ENCODE measurements at places on chromosomes 12 and 14.

GRCh38 chr12:81079280-81080076 is 1.6 kb downstream of the ACSS3 start:
- no peak for DNase-seq

DNA sequence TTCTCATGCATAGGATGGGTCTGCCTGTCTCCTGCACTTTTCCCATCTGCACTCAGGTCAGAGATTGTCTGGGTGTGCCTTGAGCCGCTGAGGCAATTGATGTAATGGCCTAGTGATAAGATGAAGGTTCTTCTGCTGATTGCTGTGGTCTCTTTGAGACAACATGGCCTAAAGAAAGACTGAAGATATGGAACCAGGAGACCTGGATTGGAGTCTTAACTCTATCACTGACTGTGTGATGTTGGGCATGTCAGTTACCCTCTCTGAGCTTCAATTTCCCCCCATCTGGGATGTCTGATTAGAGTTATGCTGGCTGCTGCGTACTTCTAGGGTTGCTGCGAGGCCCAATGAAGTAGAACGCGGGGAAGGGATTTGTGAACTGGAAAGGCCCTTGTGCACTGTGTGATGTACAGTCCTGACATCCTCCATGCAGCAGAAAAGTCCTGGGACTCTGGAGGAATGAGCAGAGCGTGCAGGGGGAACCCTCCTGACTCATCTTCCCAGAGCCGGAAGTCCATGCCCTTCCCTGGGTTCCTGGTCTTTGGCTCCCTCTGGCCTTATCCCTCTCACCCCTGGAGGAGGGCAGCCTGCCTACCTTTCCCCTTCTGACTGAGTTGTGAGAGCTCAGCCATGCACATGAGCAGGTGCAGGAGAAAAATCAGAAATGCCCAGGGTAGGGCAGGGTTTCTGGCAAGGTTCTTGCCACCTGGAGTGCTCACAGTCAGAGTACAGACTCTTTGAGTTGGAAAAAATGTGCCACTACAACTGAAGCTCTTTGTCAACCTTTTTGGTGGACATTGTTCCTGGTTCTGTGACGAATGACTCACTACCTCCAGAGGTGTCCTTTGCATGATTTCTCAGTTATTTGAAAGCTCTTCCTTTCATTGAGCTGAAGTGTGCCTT is 21.1 kb downstream of the PLEKHD1 start:
- DNase-seq, result no peak

GRCh38 chr14:26088275-26088674 is 509.6 kb downstream of the NOVA1 start:
- no peak for DNase-seq

DNA sequence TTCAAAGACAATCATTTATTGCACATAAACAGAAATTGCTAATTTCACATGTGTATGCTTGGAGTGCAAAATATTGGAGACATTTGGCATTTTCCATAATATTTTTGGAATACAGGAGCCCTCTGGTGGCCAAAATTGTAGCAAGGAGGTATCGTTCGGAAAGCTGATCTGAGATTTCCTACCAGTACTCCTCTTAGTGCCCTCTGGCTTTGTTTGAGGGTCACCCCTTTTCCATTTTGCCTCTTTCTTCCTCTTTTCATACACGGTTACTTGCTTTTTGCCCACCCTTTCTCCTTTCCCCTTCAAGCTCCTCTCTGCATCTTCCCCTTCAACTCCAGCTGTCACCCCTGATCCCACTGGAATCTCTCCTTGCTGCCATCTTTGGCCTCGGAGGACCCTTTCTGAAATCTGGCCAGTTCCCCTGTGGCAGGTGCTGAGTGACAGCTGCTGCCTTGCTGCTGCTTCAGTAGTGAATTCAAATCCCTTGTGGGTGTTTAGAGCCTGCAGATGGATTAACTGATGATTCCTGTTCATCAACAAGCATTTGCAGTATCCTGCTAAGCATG is 164.6 kb upstream of the PARP11 start:
- DNase-seq, result no peak

GRCh38 chr12:68269779-68270178 is 16.4 kb upstream of the IL22 start:
- no peak for DNase-seq

DNA sequence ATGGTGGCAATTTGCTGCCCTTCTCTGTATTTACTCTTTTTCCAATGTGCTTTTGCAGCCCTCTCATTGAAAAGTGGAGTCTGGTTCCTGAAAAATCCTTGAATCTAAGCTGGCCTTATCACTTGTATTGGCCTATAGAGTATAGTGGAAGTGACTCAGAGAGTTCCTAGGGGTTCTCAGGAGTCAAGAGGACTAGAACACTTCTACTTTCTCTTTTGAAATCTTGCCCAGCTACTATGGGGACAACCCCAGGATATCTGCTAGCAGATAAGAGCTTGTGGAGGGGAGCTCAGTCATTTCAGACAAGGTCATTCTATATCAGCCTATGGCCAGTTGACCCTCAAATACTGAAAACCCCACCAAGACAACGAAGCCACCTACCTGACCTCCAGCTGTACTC is 26.7 kb upstream of the WSCD2 start:
- DNase-seq, result no peak

DNA sequence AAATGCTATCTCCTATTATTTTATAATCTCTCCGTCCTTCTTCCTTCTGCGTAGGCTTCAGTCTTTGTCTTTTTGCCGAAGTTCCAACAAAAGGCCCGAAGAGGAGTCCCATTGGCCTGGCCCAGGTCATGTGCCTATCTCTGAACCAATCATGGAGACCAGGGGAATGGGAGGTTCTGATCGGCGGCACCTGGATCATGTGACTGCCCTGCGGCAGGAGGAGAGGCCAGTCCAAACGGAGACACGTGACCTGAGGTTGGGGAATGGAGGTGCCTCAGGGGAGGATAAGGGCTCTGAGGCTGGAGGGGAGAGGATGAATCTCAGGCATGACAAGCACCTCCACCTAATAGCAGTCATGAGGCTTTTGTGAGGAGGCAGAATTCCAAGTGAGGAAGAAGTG is 86.0 kb downstream of the AACS start:
- DNase-seq, result no peak

DNA sequence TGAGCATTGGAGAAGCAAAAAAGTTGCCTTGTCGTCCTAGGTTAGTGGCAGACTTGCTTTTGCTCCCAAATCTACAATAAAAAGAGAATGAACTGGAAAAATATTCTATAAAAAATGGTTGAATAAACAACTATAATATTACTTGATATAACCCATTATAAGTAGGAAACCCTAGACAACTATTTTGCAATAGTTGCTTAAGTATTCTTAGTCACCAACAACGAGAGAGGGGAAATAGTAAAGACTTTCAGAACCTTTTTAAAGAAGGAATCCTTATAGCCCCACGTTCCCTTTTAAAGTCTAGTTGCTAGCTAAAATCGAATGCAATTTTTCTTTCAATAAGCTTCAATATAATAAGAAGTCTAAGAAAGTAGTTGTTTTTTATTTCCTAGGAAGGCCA is 17.5 kb downstream of the AQP6 start:
- DNase-seq, result no peak

GRCh38 chr12:122849352-122850047 is 14.2 kb downstream of the HIP1R start:
- DNase-seq, result no peak

DNA sequence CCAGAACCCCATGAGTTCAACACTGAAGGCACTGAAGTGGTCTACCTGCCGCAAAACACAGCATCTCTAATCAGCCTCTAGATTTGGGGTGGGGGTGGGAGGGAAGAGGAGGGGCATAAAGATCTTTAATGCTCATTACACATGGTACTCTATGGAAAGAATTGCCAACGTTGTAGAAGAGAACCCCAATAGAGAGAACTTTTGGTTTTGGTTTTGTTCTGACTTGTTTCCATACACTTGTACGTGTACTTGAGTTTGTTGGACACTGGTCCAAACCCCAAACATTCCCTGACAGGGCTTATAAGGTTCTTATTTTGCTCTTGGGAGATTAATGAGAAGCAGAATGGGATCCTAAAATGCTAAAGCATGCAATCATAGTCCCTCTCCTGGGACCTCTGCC is 31.0 kb downstream of the GNPTAB start:
- DNase-seq, result no peak

DNA sequence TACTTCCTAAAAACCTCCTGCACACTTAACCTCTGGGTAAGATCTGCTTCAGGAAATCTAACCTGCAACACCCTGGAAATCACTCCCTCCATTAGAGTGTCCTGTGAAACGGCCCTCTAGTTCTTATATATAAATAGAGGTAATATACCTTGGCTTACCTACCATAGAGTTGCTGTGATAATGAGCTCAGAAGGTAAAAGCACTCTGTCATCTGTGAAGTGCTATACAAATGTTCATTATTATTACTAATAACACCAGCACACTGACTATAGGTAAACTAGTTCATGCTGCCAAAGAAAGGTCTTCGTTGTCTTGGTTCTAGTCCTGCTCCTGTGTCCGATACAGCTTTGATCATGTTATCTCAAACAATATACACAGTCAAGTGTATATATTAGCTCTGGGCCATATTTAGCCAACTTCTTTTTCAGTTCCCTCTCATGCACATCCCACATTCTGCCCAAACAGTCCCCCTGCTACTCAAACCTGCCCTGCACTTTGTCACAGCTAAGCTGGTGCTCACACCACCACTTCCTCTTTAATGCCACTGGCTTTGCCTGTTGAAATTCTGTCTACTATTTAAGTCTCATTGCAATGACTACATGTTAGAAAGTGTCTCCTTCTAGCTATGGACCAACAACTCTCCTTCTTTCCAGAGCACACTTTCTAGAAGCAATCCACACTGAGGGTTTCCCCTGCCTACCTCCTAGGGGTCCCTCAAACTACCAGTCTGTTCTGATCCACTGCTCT is 5.1 kb downstream of the E2F7 start:
- DNase-seq, result no peak

DNA sequence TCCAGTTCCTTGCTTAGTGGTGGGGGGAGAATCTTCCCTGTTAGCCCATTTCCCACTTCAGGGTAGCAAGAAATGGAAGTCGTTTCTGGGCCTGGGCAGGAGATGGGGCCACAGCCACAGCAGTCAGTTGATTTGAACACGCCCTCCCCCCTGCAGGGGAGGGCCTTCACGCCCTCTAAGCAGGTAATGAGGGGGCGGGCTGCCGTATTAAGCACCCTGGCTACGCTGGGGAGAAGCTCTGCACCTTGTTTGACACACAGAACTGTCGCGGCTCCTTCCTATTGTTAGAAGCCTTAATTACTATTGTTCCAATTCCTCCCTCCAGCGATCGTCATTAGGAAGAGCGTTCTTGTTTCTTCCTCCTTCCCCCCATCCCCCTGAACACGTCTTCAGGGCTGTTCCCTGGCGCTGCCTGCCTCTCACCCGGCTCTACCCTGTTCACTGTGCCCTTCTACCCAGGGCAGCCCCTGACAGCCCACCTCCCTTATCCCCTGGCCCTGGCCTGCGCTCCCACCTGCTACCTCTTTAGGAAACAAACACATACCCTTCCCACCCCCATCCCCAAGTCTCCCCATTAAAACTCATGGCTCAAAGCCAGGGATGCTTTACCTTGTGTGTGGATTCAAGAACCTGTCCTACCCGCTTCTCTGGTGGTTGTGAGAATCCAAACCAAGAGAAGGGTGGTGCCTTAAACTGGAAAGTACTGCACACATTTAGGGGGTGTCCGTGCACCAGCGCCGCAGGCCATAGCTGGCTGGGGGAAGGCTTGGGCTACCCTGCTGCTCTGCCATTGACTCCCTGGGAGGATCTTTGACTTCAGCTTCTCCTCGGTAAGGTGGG is 137.6 kb downstream of the TSPAN9 start:
- no peak for DNase-seq

- no peak for DNase-seq
Observed at GRCh38 chr12:53068811-53069585, 10.2 kb downstream of the SPRYD3 start.

- no peak for DNase-seq
Observed at GRCh38 chr14:35140718-35141581, 18.6 kb downstream of the PRORP start.

GRCh38 chr12:127101076-127101475 is 1165.9 kb upstream of the TMEM132C start:
- no peak for DNase-seq

GRCh38 chr14:61620130-61620946 is 75.0 kb upstream of the HIF1A start:
- no peak for DNase-seq

- DNase-seq, result no peak
Observed at GRCh38 chr12:18908191-18908590, 170.3 kb downstream of the CAPZA3 start.

DNA sequence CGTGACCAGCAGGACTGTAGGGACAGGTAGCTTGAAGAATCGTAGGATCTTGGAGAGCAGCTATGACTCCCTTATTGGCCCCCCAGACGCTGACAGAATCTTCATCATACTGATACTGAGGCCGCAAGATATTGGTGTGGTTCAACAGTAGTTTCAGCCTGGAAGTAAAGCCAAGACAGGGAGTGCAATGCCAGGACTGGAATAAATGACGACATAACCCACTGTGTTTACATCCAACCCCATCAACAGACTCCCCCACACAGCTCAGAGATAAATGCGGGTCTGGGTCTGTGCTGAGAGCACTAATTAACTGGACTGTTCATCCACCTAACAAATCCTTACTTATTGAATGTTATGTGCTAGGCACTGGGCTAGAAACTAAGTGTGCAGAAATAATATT is 16.6 kb downstream of the NOXRED1 start:
- no peak for DNase-seq

GRCh38 chr12:110108309-110109036 is 15.7 kb upstream of the IFT81 start:
- no peak for DNase-seq

DNA sequence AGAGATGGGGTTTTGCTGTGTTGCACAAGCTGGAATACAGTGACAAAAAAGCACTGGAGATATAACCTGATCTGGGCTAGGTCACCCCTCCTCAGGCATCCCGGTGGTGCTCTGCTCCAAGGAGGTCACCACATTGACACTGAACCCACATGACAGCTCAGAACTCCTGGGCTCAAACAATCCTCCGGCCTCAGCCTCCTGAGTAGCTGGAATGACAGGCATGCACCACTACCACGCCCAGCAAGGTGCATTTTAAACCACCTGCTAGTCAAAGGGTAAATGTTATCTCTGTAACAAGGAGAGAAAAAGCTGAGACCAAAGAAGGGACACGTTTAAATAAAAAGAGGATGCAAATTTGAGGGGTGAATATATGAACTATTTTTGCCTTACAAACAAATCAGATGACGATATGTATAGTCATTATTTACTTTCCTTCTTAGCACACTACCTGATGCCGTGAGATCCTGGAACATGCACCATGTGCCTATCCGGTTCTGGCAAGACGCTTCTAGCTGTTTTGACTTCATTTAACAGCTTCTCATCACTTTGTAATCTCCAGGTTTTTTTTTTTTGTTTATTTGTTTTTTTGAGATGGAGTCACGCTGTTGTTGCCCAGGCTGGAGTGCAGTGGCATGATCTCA is 135.1 kb downstream of the PPM1H start:
- DNase-seq, result no peak

- no peak for DNase-seq
Observed at GRCh38 chr14:29380826-29381225, 546.8 kb downstream of the PRKD1 start.

GRCh38 chr12:87376722-87377121 is 652.5 kb downstream of the C12orf50 start:
- DNase-seq, result no peak

- DNase-seq, result no peak
Observed at GRCh38 chr14:66445936-66446335, 40.2 kb upstream of the CCDC196 start.

- no peak for DNase-seq
Observed at GRCh38 chr12:46124132-46124847, 133.9 kb upstream of the SCAF11 start.

GRCh38 chr14:103207388-103208072 is 84.3 kb downstream of the TNFAIP2 start:
- no peak for DNase-seq
